ENCODE measurements at places on chromosomes 16 and 17. TPM values are rescaled to one million over a fixed set of nuclear protein-coding genes. Genes with fewer than 3 reads are reported as not detected.

Gene NOXO1
- total RNA-seq = 0.94 TPM

Gene HIC1
- 6.3 TPM for total RNA-seq

Gene CNTNAP4
- not detected for total RNA-seq

Gene TBC1D3
- total RNA-seq = not detected

Gene KRT23
- total RNA-seq = not detected

Gene CDK5RAP3
- total RNA-seq = 276 TPM

DNA sequence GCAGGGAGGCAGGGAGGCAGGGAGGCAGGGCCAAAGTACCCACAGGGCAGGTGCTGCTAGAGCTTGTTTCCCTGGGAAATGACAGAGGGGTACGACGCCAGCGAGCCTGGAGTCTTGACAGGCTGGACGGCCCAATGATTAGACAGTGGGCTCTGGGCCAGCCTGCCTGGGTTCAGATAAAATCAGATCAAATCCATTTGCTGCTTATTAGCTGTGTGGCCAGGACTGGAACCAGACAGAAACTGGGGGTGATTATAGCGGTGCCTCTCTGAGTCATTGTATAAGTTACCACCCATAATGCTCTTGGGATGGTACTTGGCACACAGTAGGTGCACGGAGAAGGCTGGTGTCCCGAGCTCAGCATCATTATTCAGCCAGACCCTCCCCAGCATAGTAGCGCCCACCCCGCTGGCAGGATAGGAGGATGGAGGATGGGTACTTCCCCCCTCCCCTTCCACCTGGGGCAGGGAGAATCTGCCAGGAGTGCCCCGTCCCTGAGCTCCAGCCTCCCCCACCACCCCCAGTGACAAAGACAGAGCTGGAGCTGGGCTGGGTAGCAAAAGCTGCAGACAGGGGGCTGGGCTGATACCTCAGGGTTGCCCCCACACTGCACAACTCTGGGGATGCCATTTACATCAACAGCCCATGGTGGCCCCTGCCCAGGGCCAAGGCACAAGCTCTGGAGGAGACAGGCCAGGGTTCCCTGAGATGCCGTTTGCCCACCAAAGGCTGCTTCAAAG, 77.6 kb upstream of the TNRC6C start:
- H3K36me3 ChIP-seq = no peaks in the 10 kb centered on the region
- H3K27me3 ChIP-seq = no peaks in the 10 kb centered on the region
- peak overlapping the region; percentile 61 for H3K4me3 ChIP-seq
- H3K4me1 ChIP-seq = peaks cover 86% of the 10 kb centered on the region
- peak overlapping the region; percentile 93 for H3K27ac ChIP-seq

DNA sequence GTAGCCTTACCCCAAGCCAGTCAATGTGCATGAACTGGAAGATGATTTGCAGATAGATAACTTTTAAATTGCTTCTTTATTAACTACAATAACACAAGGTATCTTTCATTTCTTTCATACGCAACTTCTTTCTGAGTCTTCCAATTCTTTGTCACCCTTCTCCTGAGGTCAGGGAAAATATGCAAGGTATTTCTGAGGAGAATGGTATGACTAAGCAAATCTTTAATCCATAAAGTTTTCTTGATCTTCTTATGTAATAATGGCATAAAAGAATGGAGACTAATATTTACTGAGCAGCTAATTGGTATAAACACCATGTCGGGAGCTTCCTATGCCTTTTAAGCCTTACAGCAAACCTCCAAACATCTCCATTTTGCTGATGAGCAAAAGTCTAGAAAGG, 438.9 kb downstream of the KCNJ2 start:
- no peak for DNase-seq
- H3K4me3 ChIP-seq = no peak overlapping the region
- no peaks in the 10 kb centered on the region for H3K4me1 ChIP-seq

DNA sequence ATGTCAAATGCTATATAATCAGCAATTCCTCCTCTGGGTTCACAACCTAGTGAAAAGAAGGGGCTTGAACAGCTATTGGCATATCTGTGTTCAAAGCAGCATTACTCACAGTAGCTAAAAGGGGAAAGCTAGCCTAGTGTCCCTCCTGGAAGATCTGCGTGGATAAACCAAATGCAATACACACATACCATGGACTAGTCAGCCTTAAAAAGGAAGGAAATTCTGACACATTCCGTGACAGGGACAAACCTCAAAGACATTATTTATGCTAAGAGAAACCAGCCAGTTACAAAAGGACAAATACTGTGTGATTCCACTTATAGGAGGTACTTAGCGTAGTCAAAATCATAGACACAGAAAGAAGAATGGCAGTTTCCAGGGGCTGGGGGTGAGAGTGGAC, 90.1 kb downstream of the XYLT1 start:
- H3K4me1 ChIP-seq = peaks cover 47% of the 10 kb centered on the region
- no peaks in the 10 kb centered on the region for H3K27me3 ChIP-seq
- DNase-seq = no peak
- no peak overlapping the region for H3K4me3 ChIP-seq

DNA sequence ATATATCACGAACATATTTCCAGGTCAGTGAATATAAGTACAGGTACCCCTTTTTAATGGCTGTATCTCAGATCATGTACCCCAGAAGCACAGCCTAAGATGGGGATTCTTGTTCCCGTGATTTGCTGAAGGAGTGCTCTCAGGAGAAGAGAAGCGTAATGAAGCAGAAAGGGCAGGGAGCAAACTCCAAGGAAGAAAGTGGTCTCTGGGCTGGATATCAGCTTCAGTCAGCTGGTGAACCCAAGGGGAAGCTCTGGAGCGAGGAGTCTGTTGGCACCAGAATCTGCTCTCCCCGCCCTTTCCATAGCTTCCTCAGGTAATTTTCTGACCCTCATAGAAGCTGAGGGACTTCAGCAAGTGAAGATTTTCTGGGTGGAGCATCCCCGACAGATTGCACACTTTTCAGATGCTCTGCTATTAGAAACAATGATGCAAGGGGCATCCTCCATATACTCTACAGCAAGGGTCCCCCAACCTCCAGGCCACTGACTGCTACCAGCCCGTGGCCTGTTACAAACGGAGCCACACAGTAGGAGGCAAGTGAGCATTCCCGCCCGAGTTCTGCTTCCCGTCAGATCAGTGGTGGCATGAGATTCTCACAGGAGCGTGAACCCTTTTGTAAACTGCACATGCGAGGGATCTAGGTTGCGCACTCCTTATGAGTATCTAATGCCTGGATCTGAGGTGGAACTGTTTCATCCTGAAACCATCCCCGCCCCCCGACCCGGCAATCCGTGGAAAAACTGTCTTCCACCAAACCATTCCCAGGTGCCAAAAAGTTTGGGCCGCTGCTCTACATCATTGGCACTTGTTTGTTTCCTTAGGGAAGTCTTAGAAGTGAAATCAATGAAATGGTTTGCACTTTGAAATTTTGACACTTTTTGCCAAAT, 4.4 kb downstream of the FAHD1 start:
- peaks cover 8% of the 10 kb centered on the region for H3K4me1 ChIP-seq
- no peak for DNase-seq
- H3K27me3 ChIP-seq = no peaks in the 10 kb centered on the region
- no peak overlapping the region for H3K27ac ChIP-seq
- peaks cover 4% of the 10 kb centered on the region for H3K36me3 ChIP-seq
- H3K4me3 ChIP-seq = no peak overlapping the region

DNA sequence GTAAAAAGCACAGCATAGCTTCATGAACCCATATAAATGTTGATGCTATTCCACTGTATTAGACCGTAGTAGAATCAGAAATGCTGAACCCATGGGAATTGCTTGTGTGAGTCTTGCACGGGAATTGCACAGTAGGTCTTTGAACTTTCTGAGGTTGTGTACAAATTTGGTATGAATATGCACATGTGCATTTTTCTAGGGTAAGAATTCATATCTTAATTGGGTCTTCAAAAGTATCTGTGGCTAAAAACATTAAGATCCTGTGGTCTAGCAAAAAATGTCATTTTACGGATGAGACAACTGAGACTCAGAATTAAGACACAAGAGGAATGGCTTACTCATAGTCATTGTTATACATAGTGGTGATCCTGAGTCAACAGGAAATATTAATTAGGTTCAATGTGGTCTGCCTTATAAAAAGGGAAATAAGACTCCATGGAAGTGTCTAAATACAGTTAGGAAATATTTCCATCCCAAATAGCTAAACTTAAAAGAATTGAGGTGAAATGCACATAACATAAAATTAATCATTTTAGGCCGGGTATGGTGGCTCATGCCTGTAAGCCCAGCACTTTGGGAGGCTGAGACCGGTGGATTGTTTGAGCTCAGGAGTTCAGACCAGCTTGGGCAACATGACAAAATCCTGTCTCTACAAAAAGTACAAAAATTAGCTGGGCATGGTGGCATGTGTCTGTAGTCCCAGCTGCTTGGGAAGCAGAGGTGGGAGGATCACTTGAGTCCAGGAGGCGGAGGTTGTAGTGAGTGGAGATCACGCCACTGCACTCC, 22.8 kb downstream of the TAOK1 start:
- no peak for DNase-seq
- no peak overlapping the region for H3K4me3 ChIP-seq
- H3K27ac ChIP-seq = no peak overlapping the region
- H3K27me3 ChIP-seq = no peaks in the 10 kb centered on the region
- H3K4me1 ChIP-seq = no peaks in the 10 kb centered on the region

GRCh38 chr17:75842963-75843576, 1.1 kb downstream of the UNC13D start:
- DNase-seq = no peak
- H3K27me3 ChIP-seq = no peaks in the 10 kb centered on the region
- H3K27ac ChIP-seq = peak overlapping the region; percentile 97
- H3K36me3 ChIP-seq = peaks cover 64% of the 10 kb centered on the region

DNA sequence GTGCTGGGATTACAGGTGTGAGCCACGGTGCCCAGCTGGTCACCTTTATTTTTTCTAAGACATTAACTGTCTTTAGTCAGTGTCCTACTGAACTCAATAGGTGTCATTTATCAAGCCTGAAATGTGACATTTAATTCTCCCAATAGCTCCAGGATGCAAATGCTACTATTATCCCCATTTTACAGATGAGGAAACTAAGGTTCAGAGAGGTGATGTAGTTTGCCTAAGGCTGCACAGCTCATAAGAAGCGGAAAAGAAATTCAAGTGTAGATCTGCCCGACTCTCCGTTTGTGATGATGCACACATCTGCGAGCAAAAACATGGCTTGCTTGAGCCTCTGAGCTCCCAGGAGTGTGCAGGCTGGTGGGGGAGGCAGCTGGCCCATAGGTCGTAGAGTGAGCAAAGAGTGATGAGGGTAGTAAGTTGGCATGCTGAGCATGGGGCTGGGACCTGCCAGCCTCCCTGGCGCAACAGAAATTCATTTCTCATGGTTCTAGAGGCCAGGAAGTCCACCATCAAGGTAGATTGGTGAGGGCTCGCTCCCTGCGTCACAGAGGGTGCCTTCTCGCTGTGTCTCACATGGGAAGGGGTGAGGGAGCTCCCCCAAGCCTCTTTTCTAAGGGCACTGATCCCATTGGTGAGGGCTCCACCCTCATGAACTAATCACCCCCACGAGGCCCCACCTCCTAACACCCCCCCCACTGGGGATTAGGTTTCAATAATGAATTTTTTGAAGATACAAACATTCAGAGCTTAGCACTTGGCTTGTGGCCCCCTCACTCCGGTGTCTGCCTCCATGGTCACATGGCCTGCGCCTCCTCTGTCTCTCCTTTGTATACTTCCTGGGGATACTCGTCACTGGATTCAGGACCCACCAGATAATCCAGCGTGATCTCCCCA, 141.5 kb upstream of the PLCG2 start:
- no peak overlapping the region for H3K27ac ChIP-seq
- H3K36me3 ChIP-seq = no peaks in the 10 kb centered on the region
- no peak overlapping the region for H3K4me3 ChIP-seq
- no peak for DNase-seq

DNA sequence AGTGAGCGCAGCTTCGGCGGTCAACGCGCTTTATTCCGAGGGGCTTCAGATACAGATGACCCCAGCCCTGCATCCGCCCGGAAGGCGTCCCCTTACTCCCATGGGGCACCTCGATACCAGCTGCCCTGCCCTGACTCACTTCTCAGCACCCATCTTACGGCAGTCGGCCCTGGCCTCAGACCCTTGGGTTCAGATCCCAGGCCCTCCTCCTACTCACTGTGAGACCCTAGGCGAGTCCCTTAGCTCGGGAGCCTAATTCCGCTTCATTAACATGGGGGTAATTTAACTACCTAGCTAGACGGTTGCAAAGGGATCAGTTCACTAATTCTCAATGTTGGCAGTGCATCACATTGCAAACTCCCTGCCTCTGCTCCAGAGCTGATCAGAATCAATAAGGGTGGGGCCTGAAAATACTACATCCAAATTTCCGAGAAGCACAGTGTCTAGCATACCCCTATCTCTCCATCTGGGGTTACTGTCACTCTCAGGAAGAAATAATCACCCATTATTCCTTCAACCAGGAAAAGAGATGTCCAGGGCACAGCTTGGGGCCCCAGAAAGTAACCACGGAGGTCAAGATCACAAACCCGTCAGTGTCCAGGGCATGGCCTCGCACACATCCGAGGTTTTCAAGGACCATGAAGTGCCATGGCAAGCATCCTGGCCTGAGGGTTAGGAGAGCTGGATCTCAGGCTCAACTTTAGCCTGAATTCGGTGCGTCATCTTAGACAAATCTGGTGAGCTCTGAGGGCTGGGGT, 415 bp upstream of the FLOT2 start:
- peak; percentile 24 for DNase-seq
- peak overlapping the region; percentile 96 for H3K27ac ChIP-seq
- H3K27me3 ChIP-seq = no peaks in the 10 kb centered on the region
- peaks cover 37% of the 10 kb centered on the region for H3K4me1 ChIP-seq

- H3K36me3 ChIP-seq = no peaks in the 10 kb centered on the region
- DNase-seq = no peak
- H3K4me3 ChIP-seq = no peak overlapping the region
- H3K27me3 ChIP-seq = no peaks in the 10 kb centered on the region
These were observed 23.8 kb downstream of the PDILT start for GRCh38 chr16:20380782-20381181.

DNA sequence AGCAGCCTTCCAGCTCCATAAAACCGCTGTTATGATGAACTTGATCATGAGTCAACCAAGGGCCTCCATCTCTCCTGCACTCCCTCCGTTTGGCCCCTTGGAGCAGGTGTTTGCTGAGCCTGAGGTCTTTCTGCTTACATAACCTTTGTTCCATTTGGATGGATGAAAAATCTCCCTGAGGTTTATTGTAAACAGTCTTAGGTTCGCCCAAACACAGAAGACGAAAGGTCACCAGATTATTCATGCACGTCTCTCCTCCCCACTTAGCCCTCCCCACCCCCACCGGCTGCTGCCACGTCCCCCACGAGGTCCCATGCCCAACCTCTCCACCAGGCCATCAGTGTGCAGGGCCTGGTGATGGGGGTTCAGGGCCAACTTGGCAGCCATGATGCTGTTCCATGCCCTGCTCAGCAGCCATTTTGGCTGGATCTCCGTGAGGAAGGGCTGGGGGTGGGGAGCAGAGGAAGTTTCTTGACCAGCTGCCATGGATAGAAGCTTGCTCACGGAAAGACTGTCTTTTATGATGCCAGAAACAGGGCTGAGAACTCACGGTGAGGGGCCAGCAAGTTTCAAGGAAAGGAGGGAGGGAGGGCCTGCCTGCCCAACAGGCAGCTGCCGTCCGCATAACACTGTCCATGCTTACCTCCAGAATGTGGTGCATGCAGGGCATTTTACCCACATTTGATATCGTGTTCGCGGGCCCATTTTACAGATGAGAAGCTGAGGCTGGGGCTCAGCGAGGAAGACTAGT, 47.8 kb upstream of the FOXF1 start:
- no peaks in the 10 kb centered on the region for H3K4me1 ChIP-seq
- no peak for DNase-seq
- no peaks in the 10 kb centered on the region for H3K27me3 ChIP-seq
- no peak overlapping the region for H3K27ac ChIP-seq

Data from naive thymus-derived CD4-positive, alpha-beta T cell (primary cell).